ENCODE measurements at places on chromosomes 6 and 20.
A peak's percentile ranks its signal among the peaks of the same experiment; 100 is the strongest.

GRCh38 chr6:116018976-116019375 is 41.7 kb downstream of the FRK start:
- DNase-seq = no peak

DNA sequence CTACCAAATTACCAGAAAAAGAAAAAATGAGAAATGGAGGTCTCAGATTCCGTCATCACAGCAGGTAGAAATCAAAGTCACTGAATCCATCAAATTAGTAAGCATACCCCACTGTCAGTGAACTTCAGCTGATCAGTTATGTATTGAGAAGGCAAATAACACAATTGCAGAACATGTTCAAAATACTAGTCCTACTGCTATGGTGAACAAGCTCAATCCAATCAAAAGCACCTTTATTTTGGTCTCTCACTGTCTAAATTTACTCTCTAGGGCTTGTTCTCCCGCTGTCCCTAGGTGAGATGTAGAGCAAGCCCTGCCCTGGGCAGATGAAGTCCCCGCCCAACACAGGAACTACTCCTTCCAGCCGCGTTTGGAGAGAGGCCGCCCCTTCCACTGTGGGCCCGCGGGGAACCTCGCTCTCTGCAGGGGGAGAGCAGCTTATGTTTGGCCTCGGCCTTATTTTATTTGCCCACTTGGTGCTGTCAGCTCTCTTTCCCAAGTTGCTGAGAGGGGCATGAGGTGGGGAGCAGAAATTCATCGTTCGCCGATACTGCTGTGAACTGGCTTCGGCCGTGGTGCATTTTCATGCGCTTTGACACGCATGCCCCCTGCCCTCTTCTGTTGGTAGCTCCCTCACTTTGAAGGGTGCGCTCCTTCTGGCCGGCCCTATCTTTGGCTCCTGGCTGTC is 14.3 kb upstream of the MAP1LC3A start:
- no peak for DNase-seq

DNA sequence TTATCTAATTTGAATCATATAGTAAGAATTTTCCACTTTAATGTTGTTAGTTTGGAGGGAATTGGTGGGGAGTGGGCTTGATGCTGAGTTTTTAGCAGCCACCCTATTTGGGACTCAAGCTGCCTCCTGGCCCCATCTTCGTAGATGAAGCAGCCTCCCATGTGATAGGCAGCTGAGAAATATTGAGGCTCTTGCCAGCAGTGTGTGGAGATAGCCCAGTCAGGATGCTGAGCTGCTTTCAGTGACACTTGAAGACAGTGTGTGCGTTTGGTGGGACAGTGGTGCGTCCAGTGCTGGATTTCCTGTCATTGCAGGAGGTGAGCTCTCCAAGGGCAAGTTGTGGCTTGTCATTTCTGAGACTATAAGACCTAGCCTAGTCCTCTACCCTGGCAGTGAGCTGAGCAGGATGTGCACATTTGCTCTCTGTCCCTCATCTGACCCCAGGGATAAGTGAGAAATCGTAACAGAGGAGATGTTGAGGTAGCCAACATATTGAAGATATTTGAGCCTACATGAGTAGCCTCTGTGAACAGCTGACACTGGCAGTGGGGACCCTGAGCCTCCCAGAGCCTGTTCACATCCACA is 47.9 kb upstream of the RNF8 start:
- DNase-seq = no peak

DNA sequence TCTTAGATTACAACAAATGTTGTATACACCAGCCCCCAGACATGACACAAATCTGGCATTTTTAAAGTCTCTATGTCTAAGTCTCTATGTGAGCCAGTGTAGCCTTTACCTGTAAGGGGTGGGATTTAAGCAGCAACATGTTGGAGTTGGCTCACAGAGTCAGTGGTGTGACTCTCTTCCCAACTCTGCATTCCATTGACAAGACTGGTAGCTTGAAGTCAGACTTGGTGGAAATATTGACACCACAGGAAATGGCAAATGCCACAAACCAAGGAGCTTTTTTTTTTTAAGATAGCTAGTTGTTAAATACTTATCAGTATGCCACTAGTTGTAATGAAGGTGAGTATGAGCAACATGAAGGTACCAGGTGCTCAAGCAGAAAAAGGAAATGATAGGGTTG is 103.1 kb upstream of the SMLR1 start:
- no peak for DNase-seq

GRCh38 chr6:51213811-51214210 is 395.1 kb downstream of the TFAP2B start:
- DNase-seq = no peak

GRCh38 chr20:31605031-31605901 is at the start of gene ID1:
ID1 (plus strand) TSS chr20:31605289; CDS start chr20:31605388, 99 bp downstream.
- DNase-seq = peak; percentile 95

- DNase-seq = no peak
These were observed 68.2 kb downstream of the NOX3 start for GRCh38 chr6:155387481-155387880.

DNA sequence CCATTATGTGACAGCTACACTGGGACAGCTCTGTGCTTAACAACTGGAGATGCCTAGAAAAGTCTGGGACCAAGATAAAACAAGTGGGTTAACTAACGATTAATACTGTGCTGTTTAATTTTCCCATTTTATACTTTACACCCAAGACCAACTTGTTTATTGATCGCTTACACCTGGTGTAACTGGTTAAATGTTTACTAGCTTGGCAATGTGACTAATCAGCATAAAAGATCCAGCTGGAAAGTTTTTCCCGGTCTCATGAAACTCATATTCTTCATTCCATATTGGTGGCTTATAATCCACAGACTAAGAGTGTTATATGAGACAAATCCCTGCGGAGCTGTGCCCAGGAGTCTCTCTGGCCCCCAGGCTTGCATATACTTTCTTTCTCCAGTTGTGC is 101.7 kb upstream of the GJE1 start:
- DNase-seq = no peak

GRCh38 chr6:82408952-82409431 is 45.4 kb downstream of the TPBG start:
- DNase-seq = no peak

GRCh38 chr6:21935561-21936028 is 342.0 kb downstream of the SOX4 start:
- no peak for DNase-seq

DNA sequence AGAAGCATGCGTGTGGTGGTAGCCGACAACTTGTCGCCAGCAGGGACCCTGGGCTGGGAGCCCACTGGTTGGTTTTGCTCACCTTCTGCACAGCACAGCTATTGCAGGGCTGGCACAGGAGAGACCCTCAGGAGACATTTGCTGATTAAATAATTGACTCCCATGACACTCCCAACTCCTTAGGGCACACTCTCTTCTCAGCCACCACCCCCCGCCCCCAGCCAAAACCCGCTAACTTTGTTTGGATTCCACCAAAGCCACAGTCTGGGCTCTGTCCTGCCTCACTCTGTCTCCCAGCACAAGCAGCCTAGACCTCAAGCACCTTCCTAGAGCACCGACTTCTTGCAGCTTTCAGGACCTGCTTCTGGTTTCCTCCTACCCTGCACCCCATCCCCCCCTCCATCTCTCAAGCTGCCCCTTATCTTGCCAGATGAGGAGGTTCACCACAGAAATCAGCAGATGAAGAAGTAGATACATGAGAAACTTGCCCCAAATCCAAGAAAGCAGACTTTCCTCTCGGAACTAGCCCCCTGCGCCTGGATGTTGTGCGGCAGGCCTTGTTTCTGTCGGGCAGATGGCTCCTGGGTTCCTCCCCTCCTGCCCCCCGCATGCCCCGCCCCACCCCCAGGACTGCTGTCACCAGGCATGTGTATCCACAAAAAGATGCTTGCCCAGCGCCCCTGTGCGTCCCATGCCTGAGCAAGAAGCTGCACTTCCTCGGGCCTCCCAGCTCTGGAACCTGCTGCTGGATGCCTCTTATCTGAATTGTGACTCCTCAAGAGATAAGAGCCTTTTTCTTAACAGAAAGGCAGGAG is 35.0 kb upstream of the CD93 start:
- no peak for DNase-seq

DNA sequence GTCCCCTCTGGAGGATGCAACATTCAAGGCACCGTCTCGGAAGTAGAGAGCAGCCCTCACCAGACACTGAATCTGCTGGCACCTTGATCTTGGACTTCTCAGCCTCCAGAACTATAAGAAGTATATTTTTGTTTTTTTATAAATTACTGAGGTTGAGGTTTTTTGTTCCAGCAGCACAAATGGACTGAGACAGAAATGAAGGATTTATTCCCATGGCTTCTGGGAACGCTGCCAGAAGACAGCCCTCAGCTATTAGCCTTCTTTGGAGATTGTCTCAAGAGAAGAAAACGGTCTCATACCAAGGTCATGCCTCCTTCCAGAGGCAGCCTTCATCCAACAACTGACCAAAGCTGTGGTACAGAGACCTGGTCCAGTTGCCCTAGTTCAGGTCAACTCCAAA is 85.4 kb downstream of the CHMP4B start:
- no peak for DNase-seq

DNA sequence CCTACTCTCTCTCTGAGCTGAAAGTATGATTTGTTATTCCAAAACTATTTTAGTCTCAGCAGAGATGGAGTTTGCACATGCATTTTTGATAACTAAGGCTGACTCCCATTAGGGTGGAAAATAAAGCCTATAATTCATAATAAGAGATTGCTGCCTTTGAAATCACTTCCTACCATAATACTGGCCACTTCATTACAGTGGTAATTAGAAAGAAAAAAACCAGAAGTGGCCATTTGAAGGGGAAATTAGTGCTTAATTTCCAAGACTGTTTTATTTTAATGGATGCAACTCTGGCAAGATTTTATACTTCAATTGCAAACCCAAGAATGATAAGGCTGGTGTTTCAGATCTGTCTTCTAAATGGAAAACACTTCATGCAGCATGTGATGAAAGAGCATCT is 43.4 kb downstream of the SLC35B3 start:
- DNase-seq = no peak

DNA sequence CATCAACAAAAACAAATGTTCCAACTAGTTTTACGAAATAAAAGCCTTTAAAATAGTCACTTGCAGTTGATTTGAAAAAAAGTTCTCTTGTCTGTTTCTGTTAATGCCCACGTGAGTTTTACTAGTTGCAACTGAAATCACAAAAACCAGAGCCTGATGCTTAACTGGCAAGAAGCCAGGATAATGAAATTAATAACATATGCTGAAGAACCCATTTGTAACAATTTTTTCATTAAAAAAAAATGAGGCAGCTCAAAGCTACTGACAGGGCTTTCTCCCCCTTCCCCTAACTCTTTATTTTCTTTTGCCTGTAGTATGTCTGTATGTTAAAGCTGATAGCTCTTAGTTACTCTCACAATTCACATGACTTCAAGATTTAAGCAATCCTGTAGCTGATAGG is 132.7 kb upstream of the EYA4 start:
- no peak for DNase-seq

DNA sequence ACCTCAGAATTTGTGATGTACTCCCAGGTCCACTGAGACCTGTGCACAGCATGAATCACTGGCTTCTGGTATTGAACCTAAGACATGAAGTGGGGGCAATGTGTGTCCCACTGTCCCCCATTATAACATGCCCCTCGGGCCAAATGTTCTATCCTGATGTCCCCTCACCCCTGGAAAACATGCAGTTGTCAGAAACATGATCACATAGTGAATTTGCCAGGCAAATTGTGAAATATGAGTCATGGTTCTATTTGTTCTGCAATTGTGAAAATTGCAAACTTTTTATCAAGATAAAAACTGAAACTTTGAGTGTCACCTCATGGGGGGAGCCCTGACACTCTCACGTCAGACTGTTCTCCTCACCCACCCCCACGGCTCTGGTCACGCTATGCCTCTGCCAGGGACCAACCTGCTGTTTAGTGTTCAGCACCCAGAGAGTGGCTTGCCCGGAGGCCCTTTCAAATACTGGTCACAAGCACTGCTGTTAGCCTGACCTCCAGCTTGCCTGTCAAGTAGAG is 305.3 kb downstream of the CLIC5 start:
- no peak for DNase-seq

DNA sequence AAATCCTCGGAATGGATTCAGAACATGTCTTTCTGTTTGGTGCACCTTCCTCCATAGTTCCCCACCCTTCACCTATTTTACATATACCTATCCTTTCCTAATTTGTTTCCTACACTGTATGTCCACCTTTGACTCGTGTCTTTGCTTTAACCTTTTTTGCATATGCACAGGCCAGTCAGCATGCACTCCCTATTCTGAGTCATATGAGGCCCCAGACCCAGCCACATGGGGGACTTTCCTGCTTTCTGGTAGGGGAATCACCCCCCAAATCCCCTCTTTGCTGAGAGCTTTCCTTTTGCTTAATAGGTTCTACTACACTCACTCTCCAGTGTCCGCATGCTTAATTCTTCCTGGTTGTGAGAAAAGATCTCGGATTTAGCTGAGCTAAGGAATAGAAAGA is 393.8 kb upstream of the IMPG1 start:
- DNase-seq = no peak

- DNase-seq = no peak
These were observed 107.5 kb upstream of the TBX18 start for GRCh38 chr6:84871925-84872324.

- DNase-seq = no peak
These were observed 493.8 kb upstream of the MANEA start for GRCh38 chr6:95083506-95083905.

Data from NCI-H2081 treated with DMSO at 0.1 percent for 48 hours (cell line).